Progenitor cell of endocrine pancreas (in vitro differentiated cells): ENCODE measurements at places on chromosomes 3 and 15.

GRCh38 chr15:83123529-83123928 lies 16.1 kb downstream of the TM6SF1 start:
- H3K27ac ChIP-seq, result no peak overlapping the region
- H3K4me3 ChIP-seq, result no peak overlapping the region
- DNase-seq, result no peak
- H3K36me3 ChIP-seq, result peaks cover 2% of the 10 kb centered on the region

DNA sequence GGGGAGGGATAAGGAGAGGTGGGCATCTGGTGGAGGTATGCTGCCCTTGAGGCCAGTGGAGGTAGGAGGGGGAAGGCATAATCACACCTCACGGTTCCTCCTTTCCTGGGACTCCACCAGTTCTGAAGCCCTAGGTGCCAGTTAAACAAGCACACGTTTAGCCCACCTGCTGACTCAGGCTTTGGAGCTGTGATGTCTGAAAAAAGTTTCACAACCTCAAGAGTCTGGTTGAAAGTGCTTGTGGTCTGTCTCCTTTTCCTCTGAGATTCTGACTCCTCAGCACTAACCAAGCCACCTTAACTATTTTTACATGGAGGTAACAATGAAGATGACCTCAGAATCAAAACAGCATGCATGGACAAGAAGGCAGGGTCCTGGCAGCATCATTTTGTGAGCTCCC lies 23.0 kb downstream of the HPS3 start:
- no peak overlapping the region for H3K4me3 ChIP-seq
- peaks cover 17% of the 10 kb centered on the region for H3K36me3 ChIP-seq
- no peaks in the 10 kb centered on the region for H3K27me3 ChIP-seq
- H3K4me1 ChIP-seq, result peaks cover 28% of the 10 kb centered on the region
- DNase-seq, result no peak

GRCh38 chr3:171393032-171393744 lies 67.0 kb downstream of the TNIK start:
- H3K27me3 ChIP-seq, result no peaks in the 10 kb centered on the region
- H3K4me1 ChIP-seq, result peaks cover 6% of the 10 kb centered on the region
- H3K4me3 ChIP-seq, result no peak overlapping the region
- no peak overlapping the region for H3K27ac ChIP-seq

DNA sequence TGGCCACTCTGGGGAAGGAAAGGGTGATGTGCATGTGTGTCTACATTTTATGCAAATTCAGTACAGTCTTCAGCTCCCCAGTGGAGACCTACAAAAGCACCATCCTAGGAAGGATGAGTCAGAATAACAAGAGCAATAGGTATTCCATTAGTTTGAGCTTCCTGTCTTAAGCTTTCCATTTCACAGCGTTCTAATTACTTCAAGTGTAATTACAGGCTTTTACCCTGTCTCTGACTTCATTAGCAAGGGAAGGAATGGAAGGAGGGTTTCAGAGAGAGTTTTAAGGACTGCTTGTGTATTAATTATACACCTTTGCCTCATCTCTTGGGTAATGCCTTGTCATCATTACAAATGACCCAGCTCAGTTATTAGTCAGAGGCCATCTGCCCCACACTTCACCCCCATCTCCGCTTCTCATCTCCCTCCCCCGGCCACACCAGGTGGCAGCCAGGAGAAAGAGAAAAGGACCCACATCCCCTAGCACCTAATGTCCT lies 202.8 kb upstream of the MRPL3 start:
- no peak for DNase-seq
- no peaks in the 10 kb centered on the region for H3K4me1 ChIP-seq
- no peaks in the 10 kb centered on the region for H3K36me3 ChIP-seq
- H3K27me3 ChIP-seq, result no peaks in the 10 kb centered on the region
- no peak overlapping the region for H3K27ac ChIP-seq

- H3K4me1 ChIP-seq, result no peaks in the 10 kb centered on the region
- no peak overlapping the region for H3K27ac ChIP-seq
- H3K4me3 ChIP-seq, result no peak overlapping the region
These were observed 24.0 kb upstream of the HGD start for GRCh38 chr3:120705884-120706582.
